ENCODE measurements at places on chromosomes 3 and 15.

- no peak for DNase-seq
Measured at GRCh38 chr15:81547521-81548132, 173.6 kb upstream of the TMC3 start.

- no peak for DNase-seq
Measured at GRCh38 chr3:177050501-177051237, 146.6 kb downstream of the TBL1XR1 start.

GRCh38 chr15:67829647-67830504, 4.6 kb downstream of the SKOR1 start:
- DNase-seq, result no peak

GRCh38 chr3:130779486-130779885, 32.9 kb upstream of the PIK3R4 start:
- DNase-seq, result no peak

DNA sequence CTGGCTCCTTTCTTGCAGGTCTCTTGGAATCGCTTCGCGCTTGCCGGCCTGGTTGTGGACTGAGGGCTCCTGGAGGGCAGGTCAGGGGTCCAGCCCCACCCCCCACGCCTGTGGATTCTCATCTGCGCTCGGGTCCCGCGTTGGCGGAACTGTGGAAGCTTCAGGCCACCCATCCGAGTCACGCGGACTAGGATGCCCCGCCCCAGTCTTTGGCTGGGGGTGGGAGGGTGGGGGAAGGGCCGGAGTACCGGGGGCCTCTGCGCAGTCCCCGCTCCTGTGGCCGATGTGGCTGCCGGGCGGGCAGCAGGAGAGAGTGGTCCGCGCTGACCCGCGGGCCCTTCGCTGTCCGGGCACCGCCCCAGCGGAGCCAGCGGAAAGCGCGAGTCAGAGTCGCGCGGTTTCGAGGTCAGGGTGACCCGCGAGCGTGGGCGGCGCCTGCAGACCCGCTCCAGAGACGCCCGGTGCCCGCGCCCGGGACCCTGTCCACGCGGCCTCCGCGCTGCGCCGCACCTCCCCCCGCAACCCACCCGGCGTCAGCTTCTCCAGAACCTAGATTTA, 114.2 kb downstream of the KLF13 start:
- no peak for DNase-seq

DNA sequence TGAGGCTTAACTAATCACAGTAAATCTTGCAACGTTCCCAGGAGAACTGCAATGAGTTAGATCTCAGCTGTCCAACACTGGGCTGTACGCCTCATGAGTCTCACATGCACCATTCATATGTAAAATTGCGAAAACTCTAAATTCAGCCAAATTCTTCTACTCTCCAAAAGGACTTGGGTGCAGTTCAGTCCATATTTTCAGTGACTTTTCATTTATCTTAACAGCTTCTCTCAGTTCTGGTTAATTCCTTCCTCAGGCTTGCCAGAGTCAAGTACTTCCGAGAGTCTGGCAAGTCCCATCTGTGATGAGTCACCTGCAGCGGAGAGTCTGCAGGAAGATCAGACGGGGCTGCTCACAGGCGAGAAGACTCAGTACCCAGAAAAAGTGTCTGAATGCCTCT, 11.5 kb downstream of the CCDC80 start:
- DNase-seq, result peak; percentile 20
